K562 (cell line): ENCODE measurements at places on chromosomes 7 and 10. TPM values are rescaled to one million over a fixed set of nuclear protein-coding genes. Genes with fewer than 3 reads are reported as not detected.

- no peaks in the 10 kb centered on the region for H3K36me3 ChIP-seq
- no peak for DNase-seq
- no peak overlapping the region for H3K27ac ChIP-seq
- no peaks in the 10 kb centered on the region for H3K27me3 ChIP-seq
- no peak overlapping the region for H3K4me3 ChIP-seq
- H3K4me1 ChIP-seq: no peaks in the 10 kb centered on the region
These were observed 36.9 kb downstream of the ZPBP start for GRCh38 chr7:50056131-50056530.

- DNase-seq: no peak
- no peaks in the 10 kb centered on the region for H3K36me3 ChIP-seq
- no peak overlapping the region for H3K27ac ChIP-seq
- H3K27me3 ChIP-seq: peaks cover 21% of the 10 kb centered on the region
- H3K4me3 ChIP-seq: no peak overlapping the region
These were observed 95.7 kb downstream of the TCERG1L start for GRCh38 chr10:131215776-131216175.

DNA sequence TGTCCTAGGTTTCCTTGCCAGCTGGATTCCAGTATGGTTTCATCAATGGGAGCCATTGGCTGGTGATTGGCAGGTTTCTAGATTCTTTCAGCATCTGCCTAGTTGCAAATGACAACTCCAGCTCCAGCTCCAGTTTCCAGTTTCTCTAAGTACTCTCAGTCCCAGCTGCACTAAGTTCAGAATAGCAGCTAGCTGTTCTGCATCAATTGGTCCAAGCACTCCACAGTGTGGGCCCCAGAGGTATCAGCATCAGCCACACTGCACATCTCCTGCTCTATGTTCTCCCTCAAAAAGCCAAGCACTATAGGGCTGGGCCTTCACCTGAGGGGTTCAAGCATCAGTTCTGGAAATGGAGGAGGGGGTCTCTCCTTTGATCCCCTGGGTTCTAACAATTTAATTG lies 143.4 kb downstream of the VPS50 start:
- H3K27me3 ChIP-seq: no peaks in the 10 kb centered on the region
- no peak overlapping the region for H3K4me3 ChIP-seq
- DNase-seq: no peak
- no peaks in the 10 kb centered on the region for H3K36me3 ChIP-seq
- no peaks in the 10 kb centered on the region for H3K4me1 ChIP-seq
- H3K27ac ChIP-seq: no peak overlapping the region

GRCh38 chr7:137403353-137403695 lies 59.8 kb upstream of the PTN start:
- DNase-seq: no peak
- no peak overlapping the region for H3K4me3 ChIP-seq
- H3K27me3 ChIP-seq: no peaks in the 10 kb centered on the region
- no peaks in the 10 kb centered on the region for H3K4me1 ChIP-seq
- H3K27ac ChIP-seq: no peak overlapping the region

LIPM gene
- not detected in 2 replicates for polyA plus RNA-seq
